ENCODE measurements at places on chromosomes 16 and 17.
A peak's percentile ranks its signal among the peaks of the same experiment; 100 is the strongest.

DNA sequence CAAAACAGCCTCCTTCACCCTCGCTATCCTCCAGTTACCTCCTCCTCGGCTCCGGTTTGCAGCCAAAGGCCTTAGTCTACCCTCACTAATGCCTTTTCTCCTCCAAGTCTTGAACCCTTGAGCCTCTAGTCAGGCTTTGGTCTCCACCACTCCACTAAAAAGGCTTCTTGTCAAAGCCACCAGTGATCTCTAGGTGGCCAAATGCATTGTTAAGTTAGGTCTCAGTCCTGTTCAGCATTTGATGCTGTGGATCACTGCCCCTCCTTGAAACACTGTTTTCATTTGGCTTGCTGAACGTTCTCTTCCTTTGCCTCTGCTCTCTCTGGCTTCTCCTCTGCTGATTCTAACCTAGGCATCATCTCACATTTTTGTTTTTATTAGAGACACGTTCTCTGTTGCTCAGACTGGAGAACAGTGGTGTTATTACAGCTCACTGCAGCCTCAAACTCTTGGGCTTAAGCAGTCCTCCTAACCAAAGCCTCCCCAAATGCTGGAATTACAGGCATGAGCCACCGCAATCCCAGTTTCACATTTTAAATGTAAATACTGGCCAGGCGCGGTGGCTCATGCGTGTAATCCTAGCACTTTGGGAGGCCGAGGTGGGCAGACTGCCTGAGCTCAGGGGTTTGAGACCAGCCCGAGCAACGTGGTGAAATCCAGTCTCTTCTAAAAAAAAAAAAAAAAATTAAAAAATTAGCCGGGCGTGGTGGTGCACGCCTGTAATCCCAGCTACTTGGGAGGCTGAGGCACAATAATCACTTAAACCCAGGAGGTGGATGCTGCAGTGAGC lies 1.1 kb downstream of the SGF29 start:
- no peak for DNase-seq

DNA sequence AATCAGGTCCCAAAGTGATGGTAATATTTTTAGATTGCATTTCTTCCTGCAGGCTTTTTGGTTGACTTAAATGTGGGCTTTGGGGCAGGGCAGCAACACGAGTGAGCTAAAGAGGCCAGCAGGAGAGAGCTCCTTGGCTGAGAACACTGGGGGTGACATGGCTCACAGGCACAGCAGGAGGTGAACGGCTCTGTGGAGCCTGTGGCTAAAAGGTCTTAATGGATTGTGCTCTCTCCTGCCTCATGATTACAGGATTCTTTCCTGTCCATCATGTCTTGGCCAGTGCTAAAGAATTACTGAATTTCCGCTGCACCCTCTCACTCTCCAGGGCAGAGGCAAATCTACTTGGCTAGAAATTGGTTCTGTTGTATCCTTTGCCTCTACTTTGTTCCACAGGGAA lies 366.6 kb downstream of the HS3ST4 start:
- no peak for DNase-seq

GRCh38 chr17:2403044-2403443 lies 2.2 kb upstream of the MNT start:
- DNase-seq, result no peak

DNA sequence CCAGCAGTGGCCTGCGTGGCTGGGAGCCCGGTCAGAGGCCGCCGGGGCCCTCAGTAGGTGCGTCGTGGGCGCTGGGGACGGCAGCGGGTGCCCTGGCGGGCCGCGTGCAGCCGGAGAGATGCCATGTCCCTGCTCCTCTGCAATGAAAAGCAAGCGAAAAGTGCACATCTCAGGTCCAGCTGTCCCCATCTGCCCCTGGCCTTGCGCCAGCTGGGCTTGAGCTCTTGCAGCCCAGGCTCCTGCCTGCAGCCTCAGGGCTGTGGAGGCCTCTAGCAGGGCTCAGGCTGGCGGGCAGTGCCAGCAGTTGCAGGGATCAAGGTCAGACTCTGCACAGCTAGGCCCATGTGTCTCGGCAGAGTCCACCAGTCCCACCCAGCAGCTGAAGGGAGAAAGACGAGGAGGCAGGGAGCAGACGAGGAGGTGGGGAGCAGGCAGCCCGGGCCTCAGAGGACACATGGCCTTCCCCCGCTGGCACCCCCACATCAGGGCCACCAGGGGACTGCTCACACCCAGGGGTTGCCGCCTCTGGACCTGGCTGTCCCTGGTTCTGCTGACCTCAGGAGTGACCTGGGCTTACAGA lies 11.2 kb downstream of the SLC16A3 start:
- no peak for DNase-seq

- DNase-seq, result no peak
These were observed 7.6 kb downstream of the PHB1 start for GRCh38 chr17:49407086-49407485.

DNA sequence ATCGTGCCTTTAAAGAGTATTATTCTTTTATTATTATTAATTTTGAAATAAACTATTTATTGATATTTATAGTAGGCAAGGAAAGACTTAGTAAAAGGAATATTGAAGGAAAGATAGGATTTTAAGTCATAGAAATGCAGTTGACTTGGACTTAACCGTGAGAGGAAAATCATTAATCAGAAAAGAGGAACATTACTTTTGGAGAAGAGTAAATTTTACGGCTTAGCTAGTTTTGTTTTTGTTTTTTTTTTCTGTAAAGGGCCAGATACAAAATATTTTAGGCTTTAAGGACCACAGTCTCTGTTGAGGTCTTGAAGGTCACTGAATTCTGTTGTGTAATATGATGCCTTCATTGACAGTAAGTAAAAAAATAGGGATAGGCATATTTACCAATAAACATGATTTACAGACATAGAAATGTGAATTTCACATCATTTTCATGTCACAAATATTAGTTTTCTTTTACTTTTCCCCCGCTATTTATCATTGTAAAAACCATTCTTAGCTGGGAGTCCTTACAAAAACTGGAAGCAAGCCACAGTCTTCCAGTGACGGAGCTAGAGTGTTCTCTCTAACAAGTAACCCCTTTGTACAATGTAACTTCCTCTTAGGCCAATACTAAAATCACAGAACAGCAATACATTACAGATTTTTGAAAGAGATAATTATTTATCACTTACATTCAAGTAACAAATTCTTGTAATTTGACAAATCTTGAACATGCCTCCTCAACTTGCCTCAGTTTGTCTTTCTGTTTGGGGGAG lies 2.3 kb upstream of the KCNJ16 start:
- DNase-seq, result no peak

- DNase-seq, result no peak
These were observed 6.3 kb downstream of the SAP30BP start for GRCh38 chr17:75673487-75673886.

GRCh38 chr17:72427761-72428109 lies 306.9 kb downstream of the SOX9 start:
- DNase-seq, result no peak

DNA sequence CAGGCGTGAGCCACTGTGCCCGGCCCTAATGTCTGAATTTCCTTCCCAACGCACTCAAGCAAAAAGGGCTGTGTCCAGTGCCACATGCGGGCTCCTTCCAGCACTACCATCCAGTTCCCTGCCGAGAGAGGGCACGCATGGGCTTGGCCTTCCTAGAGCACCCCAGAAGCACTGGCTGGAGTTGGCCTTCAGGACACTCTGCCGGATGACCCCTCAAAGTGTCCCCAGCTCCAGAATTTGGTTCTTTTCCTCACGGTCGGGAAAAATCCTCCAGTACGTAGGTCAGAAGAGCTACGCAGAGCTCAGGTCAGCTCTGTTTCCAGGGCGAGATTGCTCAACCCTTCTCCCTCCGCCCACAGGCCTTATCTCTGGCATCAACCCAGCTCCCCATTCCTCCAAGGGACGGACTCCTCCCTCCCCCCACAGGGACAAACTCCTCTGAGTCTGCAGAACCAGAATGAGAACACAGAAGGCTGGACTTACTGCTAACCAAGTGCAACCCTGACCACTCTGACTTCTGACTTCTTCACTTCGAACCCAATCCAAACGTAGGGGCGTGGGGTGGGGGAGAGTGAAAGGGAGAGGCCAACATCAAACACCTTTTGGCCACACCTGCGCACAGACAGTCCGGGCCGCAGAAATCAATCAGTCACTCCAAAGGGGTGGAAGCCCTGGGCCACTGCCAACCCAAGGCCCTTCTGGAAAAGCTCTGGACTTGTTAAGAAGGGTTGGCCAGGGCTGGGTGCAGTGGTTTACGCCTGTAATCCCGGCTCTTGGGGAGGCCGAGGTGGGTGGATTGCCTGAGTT lies 3.6 kb downstream of the CDC42EP4 start:
- no peak for DNase-seq

DNA sequence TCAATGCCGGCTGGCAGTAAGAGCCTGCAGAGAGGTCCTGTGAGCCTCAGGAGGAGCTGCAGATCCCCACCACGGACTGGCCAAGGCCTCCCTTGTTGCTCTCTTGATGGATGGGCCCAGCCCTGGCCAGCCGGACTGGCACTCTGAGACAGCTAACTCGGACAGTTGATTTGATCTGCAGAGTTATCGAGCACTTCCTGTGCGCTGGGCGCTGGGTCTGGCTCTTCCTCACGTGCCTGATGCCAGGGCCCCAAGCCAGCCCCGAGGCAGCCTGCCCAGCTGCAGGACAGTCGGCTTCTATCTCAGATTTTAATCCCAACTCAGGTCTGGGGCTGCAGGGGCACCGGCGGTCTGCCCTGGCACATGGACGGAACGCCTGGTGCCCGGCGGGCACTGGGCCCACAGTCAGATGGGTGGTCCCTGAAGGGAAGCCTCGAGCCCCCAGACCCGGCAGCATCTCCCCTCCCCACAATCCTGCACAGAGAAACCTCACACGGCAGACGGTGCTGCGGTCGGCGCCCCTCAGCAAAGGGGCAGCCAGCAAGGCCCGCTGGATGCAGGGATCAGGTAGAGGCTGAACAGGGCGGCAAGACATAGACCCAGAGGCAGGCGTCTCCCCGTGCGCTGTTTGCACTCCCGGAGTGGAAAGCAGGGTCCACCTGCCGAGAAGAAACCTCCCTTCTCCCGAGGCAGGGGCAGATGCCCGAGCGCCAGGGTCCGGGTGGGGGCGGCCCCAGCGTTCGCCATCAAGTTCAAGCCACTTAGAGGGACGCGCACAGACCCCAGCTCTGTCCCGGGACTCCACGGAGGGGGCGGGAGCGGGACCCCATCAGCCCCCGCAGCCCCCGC lies 34.0 kb downstream of the TIMM22 start:
- DNase-seq, result no peak

DNA sequence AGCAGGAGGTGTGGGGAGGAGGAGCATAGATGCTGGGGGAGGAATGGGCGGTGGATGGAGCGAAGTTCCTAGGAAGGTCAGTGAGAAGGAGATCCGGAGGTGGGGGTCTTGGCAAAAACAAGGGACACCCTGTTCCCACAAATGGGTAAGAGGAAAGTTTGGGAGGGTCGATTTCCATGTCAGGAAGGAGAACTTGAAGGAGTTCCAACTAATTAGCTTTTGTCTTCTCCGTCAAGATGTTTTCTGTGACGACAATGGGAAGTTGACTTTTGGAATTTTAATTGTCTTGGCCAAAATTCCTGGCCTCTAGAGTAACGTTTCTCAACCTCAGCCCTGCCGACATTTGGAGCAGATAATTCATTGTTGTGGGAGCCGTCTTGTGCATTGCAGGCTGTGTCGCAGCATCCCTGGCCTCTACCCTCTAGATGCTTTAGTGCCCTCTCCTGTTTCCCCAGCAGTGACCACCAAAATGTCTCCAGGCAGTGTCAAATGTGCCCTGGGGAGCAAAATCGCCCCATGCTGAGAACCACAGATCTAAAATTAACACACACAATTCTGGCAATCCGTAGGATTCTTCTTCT lies 97.1 kb downstream of the PITPNC1 start:
- no peak for DNase-seq

DNA sequence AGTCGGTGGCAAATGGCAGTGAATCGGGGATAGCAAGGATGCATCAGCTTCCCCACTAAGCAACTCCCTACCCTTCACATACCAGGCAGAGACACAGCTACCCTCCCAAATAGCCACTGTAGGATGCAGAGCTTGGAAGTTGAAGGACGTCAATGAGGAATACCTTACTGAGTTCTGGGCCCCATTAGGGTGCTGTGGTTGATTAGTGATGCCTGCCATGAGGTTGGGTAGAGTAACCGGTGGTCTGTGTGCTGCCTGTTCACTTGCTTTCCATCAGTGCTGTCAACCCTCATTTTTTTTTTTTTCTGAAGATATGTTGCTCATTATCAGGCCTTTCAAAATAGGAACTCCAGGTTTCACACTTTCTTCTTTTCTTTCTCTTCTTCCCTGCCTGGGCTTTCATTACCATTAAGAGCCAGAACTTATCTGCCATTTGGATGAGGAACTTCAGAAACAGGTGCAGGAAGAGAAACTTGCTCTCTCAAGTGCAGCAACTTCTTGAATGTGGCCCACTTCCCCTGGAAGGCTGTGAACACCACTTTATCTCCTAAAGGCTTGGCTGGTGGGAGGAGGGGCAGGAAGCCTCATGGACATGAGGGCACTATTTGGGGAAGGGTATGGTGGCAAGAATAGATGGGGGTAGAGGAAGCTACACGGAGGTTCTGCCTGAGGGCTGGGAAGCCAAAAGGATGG lies 183.5 kb downstream of the NTN1 start:
- DNase-seq, result no peak

DNA sequence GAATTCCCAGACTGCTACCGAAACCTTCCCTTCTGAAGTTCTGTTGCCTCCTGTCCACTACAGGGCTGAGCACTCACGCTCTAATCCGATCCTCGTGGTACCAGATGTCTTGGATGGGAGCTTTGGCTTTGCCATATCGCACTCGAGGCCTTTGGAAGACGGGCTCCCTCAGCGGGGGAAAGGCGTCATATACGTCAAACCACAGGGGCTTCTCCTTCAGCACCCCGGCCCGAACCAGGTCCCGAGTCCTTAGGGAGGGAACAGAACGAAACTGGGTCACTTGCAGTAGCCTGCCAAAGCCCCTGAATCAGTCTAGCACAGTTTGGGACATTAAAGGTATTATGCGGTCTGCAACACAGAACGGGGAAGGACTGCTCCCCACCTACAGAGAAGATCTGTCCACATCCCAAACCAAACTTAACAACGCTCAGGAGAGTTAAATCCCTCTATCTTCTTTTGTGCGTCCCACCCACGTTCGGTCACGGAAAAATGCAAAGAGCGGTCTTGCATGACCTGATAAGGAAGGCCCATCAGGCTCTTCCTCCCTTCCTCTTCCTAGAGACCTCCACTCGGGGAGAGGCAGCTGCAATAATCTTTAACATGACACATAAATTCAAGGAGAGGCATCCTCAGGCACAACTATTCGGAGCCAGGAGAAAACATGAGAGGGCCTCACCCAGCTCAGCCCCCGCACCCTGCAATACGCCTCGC lies 526 bp downstream of the MRPS23 start:
- no peak for DNase-seq

DNA sequence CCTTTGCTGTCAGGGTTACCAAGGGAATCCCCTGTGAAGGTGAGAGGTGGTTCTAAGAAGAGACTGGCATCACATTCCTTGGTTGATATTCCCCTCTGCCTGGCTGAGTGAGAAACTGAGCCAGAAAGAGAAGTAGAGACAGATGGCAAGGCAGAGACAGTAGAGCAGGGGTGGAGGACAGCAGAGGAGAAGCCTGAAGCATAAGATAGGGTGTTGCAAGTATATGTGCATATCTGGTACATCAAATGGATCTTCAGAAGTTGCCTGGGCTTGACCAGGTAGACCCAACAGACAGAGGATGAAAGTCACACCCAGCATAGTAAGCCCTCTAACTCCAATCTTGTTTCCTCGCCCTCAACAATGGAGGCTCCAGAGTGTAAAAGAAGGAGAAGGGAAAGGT lies 7.9 kb upstream of the THUMPD1 start:
- no peak for DNase-seq

GRCh38 chr17:71976011-71976649 lies 144.7 kb upstream of the SOX9 start:
- DNase-seq, result peak; percentile 74

All from non-pigmented ciliary epithelial cell (primary cell).